NCI-H524 (cell line): ENCODE measurements at places on chromosomes 12 and 14.

DNA sequence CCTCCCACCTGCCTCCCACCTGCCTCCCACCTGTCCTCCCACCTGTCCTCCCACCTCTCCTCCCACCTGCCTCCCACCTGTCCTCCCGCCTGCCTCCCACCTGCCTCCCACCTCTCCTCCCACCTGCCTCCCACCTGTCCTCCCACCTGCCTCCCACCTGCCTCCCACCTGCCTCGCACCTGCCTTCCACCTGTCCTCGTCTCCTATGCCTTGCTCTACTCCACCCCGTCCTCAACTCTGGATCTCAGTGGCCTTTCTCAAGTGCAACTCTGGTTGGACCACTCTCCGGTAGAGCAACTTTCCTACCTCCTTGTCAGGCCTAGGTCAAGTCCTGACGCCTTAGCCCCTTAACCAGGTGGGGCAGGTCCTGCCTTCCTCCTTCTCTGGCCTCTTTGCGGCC is 29.3 kb upstream of the PEX5 start:
- DNase-seq: no peak

DNA sequence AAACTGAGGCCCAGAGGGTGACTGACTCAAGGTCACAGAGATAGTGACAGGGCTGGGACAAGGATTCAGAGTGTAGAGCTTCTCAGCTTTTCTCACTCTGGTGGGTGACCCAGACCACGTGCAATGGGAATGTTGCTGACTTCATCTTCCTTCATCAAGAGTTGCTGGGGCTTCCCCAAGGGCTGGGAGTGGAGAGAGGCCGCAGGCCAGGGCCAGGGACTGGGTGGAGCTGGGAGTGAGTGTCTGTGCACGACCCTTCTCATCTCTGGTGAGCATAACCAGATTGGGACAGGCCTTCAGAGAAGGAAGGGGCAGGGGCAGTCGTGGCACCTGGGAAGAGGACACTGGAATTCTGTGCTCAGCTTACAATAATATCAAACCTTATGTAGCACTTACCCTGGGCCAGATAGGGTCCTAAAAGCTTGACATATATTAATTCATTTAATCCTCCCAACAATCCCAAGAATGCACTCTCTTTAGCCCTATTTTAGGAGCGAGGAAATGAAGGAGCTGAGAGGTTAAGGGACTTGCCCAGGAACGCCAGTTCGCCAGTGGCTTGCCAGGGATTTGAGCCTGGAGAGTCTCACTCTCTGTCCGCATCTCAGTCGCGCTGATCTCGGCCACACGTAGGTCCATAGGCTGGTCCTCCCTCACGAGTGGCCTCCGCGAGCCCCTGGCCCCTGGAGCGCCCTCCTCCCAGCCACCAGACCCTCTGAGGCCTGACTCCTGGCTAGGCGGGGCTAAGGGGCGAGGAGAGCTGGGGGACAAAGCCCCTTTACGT is 15.8 kb downstream of the KRT18 start:
- DNase-seq: no peak

DNA sequence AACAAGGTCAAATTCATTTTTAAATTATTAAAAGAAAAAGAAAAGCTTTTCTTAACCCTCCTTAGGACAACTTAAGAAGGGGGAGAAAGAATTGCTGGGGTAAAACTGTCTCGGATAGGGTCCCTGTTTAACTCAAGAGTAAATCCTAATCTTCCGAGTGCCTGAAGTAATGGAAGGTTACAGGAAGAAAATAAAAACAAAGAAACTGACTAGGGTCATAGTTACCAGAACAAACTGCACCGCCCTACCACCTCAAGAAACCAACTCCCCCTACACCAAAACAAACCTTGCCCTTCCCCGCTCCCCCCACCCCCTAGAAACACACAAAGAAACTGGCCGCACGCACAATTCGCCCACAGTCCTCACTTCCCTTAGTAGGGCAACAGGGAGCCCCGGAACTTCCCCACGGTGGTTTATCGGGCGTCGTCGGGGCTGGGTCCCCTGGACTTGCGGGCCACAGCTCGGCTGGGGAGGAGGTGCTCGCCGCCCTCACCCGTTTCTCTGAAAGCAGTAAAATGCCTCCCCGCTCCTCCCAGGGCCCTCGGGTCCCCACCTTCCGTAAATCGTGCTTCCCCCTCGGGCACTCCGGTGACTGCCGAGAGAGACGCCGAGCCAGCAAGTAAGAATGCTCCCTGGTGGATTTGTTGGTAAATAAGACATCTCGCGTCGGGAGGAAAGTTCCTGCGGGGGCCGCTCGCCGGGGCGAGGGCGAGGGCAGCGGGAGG is 2.4 kb downstream of the SINHCAF start:
- no peak for DNase-seq

GRCh38 chr12:70366581-70367257 is 629 bp downstream of the KCNMB4 start:
- peak; percentile 1 for DNase-seq

- DNase-seq: no peak
Observed at GRCh38 chr14:61526405-61527312, 168.7 kb upstream of the HIF1A start.

- DNase-seq: no peak
Observed at GRCh38 chr14:30252151-30252550, 306.8 kb upstream of the G2E3 start.

DNA sequence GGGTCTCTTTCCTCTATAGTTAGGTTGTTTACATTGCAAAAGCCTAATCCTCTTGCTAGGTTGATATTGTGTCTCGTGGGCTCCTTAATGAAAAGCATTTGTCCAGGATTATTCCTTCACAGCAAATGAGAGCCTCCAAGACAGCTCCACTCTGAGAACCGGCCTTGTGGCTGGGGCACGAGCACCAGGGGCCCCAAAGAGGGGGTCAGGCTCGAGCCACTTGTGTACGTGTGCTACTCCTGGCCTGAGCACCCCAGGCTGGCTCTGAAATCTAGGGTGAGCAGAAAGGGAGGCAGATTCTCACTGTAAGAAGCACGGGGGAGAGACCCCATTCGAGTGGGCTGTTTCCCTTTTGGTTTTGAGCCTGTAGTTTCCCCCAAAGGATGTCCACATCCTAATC is 45.0 kb upstream of the FZD10 start:
- no peak for DNase-seq

GRCh38 chr12:48358937-48359513 is 8.3 kb upstream of the ZNF641 start:
- no peak for DNase-seq
